Activated T-cell treated with anti-CD3 and anti-CD28 coated beads, Interleukin-2, amount 50 U/mL, for 72 hours (primary cell): ENCODE measurements at places on chromosomes 1 and 21. TPM values are rescaled to one million over a fixed set of nuclear protein-coding genes. Genes with fewer than 3 reads are reported as not detected.

Gene LAPTM5
- total RNA-seq: 220 TPM

GRCh38 chr1:57079454-57080157, 113.8 kb upstream of the C8B start:
- DNase-seq: no peak

GRCh38 chr1:180539136-180539535, 19.6 kb upstream of the OVAAL start:
- no peak for DNase-seq

- DNase-seq: no peak
Measured at GRCh38 chr21:31497914-31498313, 153.9 kb upstream of the TIAM1 start.

DNA sequence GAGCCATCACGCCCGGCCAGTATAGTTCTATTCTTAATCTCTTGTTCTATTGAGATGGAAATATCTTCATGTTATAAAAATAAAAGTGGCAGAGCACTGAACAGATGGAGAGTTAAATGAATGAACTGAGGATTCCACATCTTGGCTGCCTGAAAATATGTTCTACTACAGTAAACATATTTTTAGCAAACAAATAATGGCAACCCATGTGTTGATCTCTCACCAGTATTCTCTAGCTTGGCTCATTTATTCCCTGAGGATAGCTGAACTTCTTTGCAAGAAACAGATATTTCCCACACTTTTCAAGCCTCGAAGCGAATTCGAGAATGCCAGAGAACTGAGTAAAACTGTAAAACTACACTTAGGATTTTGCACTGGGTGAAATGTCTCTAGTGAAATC, 58.9 kb downstream of the DIRAS3 start:
- DNase-seq: no peak

DNA sequence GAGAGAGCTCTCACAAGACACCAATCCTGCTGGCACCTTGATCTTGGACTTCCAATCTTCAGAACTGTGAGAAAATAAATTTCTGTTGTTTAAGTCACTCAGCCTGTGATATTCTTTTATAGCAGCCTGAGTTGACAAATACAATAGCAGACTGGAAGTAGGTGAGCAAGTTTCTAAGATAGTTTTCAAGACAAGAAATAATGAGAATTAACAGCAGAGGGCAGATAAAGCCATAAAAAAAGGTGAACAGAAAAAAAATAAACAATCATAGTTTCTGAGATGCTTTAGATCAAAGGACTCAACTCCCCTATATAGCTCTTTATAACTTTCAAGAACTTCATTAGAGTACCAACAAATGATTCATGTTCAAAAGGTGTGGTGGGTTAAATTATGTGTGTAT, 119.8 kb downstream of the PLPPR5 start:
- DNase-seq: no peak

GRCh38 chr21:44989537-44989886, 49.7 kb downstream of the SLX9 start:
- DNase-seq: no peak

DNA sequence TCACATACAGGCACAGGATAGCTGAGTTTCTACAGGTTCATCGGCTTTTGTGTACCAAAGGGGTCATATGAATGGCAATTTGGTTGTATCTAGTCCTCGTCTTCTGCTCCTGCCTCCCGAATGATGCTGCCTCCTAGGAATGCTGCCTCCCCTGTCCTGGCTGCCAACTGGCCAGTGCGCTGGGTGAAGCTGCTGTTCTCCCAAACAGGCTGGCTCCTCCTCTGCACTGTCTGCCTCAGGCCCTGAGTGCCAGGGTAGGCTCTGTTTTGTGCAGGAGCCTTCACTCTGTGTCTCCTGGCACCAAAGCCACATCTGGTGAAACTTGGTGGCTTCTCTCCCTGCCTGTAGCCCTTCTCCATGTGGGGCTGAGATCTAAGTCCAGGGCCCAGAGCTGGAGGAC, 60.3 kb downstream of the RHOU start:
- DNase-seq: no peak
